Cortex of kidney (tissue), 1 donor: ENCODE measurements at places on chromosomes 2 and 18.

DNA sequence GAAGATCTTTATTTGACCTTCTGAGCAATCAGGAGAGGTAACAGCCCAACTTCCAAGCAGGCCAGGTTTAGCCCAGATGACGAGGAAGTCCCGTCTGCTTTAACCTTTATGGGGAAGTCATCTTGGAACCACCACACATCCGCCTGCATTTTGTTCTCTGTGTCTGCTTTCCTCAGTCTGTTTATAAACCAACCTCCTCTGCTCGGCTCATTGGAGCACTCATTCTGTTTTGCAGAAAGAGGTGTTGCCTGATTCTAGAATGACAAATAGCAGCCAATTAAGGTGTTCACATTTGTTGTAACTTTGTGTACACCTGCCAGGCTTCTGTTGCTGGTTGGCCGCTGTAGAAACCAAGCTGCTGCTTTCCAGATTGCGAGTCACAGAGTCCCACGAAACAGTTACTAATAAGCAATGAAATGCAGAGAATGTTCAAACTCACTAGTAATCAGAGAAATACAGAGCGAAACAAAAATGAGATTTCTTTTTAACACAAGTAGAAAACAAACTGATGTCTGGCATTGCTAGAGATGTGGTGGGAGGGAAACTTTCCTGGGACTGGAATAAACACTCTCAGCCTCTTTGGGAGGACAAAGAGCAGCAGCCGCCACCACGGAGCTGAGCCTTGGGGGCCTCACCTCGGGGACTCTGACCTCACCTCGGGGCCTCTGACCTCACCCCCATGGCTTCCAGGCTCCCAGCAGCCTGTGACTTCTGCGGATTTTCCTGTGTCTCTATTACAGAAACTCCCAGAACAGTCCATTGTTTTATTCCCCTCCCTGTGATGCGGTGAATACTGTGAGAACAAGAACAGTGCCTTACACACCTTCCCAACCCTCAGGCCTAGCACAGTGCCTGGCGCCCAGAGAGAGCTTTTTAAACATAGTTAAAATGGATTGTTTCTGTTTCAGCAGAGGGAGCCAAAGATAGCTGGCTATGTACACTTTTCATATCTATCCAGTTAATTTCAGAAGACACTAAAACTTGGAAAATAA lies 64.0 kb downstream of the MBP start:
- no peak for DNase-seq

DNA sequence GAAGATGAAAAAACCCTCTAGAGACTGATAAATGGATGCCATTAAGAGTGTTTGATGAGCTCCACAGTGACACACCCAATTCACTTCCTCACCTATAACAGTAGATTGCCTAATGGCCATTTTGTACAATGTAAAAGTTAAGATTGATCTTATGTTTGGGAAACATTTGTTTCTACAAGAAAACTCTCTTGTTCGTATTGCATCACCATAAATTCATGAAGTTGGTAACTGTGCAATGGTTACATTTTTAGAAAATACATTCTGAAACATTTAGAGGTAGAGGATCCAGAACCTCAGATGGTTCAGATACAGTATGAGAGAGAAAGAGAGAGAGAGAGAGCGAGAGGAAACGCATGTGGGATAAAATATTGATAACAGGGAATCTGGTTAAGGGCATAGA lies 31.8 kb downstream of the DAPL1 start:
- no peak for DNase-seq

DNA sequence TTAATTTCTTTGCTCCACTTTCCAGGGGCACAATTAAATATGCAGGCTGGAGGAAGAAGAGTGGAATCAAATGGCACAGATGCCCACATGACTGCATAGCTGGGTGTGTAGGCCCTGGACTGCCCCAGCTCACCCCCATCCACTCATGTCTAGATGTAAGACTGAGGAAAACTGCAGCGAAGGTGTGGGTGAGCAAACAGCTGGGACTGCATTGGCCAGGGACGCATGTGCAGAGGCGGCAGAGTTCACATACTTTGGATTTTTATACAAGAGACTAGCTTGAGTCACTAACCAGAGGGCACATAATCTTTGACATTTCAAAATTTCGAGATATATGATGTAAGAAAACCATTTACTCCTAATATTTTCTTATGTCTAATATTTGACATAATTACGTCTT lies 60.1 kb downstream of the SPIRE1 start:
- no peak for DNase-seq

DNA sequence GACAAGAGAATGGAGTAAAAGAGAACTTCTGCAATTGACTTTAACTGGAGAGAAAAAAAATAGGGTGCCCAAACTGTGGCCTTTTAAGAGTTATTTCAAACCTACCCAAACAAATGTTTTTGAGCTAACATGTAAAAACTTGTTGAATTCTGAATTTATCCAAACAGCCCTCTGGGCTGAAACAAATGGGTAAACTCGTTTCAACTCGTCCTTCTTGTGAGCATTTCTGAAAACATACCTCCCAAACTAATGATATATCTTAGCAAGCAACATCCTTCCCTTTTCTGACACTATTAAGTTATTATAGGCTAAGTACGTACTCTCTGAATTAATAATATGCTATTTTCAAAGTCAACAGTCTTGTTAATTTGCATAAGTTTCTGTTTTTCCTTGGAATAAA lies 793.0 kb upstream of the ACVR2A start:
- DNase-seq, result no peak

- DNase-seq, result no peak
These were observed 2.4 kb downstream of the ADRA2B start for GRCh38 chr2:96113951-96114350.

DNA sequence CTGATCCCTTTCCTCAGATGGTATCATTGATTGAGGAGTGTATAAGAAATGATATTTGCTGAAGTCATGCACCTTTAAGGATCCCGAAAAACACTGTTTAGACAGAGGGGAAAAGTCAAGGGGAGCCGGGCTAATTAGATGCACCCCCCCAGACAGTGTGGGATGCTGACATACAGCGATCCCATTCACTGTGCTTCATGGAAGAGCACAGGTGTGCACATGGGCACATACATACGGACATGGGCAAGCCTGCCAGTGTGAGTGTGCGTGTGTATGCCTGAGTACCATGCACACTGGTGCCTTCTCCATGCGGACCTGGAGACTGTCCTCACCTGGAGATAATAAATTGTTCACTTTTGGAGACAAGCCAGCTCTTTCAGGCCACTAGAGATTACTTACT lies 22.6 kb downstream of the MEIS1 start:
- DNase-seq, result no peak

GRCh38 chr2:190791976-190792575 lies 88.5 kb upstream of the GLS start:
- DNase-seq, result no peak

DNA sequence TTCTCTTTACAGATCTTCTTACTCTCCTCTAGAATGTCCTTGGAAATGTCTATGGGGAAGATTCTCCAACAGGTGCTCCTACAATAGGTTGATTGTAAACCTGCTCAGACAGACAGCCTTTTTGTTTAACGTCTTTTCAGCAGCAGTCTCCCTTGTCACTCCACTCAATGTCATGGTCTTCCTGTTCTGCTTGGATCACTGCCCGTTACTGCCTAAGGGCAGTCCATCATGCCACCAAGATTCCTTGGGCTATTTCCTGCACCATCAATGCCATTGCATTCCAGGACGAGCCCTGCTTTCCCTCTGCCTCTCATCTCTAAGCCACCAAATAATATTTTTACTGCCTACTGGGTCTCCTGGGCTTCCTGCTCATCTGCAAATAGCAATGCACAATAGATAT lies 97.4 kb upstream of the GALNT5 start:
- DNase-seq, result no peak

GRCh38 chr18:75170022-75170789 lies 38.7 kb downstream of the PTGR3 start:
- no peak for DNase-seq

- DNase-seq, result no peak
These were observed 109.2 kb downstream of the HIBCH start for GRCh38 chr2:190210471-190210870.

- DNase-seq, result no peak
These were observed 1.5 kb upstream of the TFCP2L1 start for GRCh38 chr2:121286506-121286905.

GRCh38 chr2:221120643-221121042 lies 451.5 kb downstream of the EPHA4 start:
- no peak for DNase-seq

DNA sequence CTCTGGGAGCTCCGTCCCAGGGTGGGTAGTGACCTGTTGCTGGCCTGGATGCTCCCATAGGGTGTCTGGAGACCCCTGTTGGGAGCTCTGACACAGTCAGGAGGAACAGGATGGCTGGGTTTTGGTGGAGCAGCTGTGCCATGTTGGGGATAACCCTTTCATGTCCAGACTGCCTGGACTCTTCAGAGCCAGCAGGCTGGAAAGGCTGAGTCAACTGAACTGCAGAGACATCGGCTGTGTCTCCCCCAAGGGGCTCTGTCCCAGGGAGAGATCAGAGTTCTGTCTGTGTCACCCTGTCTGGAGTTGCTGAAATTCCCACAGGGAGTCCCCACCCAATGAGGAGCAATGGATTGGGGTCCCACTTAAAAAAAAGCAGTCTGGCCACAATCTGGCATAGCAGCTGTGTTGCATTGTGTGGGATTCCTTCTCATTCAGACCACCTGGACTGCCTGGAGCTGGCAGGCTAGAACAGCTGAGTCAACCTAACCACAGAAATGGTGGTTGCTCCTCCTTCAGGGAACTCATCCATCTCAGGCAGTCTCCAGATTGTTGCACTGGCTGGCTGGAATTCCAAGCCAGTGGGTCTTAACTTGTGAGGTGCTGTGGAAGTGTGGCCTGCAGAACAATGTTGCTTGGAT lies 37.2 kb downstream of the AGPS start:
- no peak for DNase-seq

DNA sequence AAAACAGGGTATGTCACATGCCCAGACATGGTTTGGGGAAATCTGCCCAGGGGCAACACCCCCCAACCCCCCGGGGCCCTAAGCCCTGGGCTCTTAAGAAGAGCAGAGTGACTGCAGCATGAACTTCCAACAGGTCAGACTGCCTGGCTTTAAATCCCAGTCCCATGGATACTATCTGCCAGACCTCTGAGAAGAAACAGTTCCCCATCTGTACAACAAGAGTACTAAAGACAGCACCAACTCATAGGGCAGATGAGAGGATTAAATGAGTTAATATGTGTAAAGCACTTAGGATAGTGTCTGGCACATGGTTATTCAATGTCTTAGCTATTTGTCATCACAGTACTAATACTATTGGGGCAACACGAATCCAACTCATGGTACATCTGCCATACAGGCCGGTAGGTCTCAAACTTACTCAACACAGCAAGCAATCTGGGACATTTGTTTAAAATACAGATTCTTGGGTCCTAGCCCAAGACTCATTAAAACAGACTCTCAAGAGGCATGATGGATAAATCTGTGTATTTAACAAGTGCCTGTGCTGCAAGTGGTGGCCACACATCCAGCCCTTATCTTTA lies 23.4 kb downstream of the CDH2 start:
- DNase-seq, result no peak

DNA sequence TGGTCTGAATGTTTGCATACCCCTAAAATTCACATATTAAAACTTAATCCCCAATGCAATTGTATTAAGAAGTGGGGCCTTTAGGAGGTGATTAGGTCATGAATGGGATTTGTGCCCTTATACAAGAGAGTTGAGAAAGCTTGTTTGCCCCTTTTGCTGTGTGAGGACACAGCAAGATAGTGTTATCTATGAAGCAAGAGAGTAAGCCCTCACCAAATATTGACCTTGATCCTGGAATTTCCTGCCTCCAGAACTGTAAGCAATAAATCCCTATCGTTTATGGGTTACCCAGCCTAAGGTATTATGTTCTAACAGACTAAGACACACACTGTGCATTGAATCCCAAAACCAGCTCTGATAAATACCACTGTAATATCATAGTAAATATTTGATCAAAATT lies 32.2 kb downstream of the NR4A2 start:
- no peak for DNase-seq

DNA sequence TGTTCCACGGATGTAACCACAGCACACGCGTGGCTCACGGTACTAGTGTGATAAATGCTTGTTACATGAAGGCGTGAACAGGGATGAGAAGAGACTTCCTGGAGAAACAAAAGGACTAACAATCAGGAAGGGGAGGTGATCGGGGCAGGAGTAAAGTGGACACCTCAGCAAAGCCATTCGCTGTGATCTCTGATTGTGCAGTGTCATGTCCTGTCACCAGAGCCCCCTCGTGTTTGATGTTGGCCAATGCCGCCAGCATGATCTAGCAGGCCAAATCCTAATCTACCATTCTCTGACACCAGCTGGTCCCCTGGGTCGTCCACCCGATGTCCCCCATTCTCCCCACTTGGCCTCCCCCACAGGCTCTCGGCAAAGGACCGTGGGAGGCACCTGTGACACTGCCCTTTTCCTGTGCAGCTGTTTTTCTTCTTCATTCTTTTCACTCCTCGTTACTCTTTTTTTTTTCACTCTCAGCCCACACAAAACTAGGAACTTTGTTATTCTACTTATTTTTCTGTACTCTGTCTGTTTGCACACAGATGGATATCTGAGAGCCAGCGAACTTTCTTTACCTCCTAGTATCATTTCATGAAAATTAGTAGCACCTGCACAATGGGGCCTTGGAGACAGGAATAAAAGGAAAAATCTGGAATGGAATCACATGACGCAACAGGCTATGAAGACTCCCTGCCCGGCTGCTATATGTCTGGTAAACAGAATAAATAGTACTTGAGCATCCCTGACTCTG lies 146.8 kb downstream of the TGIF1 start:
- no peak for DNase-seq

DNA sequence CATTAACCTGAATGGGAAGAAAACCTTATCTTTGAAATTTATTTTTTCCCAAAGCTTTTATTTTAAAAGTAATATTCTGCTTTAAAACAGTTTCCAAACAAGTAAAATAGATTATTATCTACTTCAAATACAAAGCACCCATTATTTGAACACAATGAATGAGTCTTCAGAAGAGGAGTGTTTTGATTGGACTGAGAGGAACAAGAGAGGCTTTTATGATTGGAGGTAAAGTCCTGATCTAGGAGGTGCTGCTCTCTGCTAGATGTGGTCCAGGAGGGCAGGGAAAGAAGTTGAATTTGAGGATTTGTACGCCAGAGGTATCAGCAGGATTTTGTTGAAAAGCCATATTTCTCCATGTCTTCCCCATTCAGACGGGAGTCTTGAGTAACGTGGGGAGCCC lies 900.7 kb downstream of the SOCS6 start:
- DNase-seq, result no peak

DNA sequence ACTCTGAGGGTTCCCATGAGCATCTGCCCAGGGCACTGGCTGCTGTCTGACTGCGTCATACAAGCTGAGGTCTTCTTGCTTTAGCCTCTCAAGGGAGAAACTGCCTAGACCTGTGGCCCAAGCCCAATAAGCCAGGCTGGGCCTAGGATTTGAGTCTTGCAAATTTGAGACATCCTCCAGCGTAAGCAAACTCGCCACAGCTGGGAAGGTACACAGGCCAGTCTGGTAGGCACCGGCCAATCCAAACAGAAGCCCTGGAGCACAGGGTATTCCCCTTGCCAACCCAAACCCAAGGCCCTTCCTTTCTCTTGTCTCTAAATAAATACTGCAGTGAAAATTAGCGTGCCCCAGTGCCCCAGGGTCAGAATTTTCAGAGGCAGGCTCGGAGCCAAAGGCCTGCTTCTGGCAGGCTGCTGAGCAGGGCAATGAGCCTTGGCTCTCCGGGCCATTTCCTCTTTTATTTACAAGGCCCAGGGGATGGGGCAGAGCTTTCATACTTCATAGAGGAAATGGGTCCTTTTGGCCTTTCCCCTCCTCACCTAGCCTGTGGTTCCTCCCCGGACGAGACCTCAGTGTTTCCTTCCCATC lies 33.3 kb downstream of the POLR1A start:
- no peak for DNase-seq

- no peak for DNase-seq
These were observed 59.4 kb downstream of the ALPK2 start for GRCh38 chr18:58569490-58569911.
